ENCODE measurements at places on chromosomes 6 and 20.

- DNase-seq: peak; percentile 90
Observed at GRCh38 chr6:142845624-142846458, 99.1 kb downstream of the HIVEP2 start.

DNA sequence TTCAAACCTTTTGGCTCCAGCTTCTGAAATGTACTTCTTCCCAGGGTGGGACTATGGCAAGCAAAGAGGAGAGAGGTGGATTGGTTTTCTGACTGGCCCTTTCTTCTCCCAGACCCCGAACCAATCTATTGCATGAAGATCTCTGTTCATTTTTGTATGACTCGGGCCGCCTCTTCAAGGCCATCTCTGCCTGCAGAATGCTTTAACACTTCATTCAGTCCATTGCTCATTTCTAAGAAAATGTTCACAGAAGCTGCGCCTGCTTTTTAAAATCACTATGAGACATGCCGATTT lies 1.6 kb downstream of the VGLL2 start:
- DNase-seq: no peak

GRCh38 chr20:933029-933428 lies 16.9 kb upstream of the ANGPT4 start:
- DNase-seq: no peak

DNA sequence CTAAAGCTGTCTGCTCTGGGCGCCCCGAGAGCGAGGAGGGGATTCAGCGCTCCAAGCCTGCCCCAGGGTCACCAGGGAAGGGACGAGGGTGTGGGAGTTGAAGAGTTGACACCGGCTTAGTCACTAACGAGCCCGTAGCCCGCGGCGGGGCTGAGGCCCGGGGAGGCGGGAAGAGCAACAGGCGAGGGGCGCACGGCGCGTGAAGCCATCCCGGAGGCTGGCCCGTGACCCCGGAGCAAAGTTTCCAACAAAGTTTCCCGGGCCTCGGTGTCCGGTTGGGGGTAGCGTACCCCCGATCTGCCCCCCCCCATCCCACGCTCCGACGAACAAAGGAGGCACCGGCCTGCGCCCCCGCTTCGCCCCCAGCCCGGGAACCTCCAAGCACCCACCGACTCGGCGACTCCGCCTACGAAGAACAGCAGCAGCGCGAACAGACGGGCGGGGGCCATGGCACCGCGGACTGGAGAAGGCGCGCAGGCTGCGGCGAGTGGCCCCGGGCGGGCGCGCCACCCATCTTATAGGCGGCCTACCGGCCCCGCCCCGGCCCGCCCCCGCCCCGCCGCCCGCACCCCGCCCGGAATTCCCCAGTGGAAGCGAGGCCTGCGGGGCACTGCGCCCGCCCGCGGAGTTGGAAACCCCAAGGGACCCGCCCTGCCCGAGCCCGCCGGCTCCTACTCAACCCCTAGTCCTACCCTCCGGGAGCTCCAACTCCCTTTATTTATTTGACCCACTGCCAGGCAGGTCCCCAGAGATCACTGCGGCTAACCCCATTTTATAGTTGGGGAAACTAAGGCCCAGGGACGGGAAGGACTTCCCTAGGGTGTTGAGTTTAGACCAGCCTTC lies at the start of gene SDC4:
Gene SDC4, minus strand, starts transcription at position 489 of the 843 bp plus-strand sequence. Its CDS starts 40 bp downstream, at position 449.
- DNase-seq: peak; percentile 89

- no peak for DNase-seq
Observed at GRCh38 chr6:3726421-3726820, 25.1 kb downstream of the PXDC1 start.

GRCh38 chr6:71157345-71157744 lies 131.3 kb upstream of the OGFRL1 start:
- no peak for DNase-seq

DNA sequence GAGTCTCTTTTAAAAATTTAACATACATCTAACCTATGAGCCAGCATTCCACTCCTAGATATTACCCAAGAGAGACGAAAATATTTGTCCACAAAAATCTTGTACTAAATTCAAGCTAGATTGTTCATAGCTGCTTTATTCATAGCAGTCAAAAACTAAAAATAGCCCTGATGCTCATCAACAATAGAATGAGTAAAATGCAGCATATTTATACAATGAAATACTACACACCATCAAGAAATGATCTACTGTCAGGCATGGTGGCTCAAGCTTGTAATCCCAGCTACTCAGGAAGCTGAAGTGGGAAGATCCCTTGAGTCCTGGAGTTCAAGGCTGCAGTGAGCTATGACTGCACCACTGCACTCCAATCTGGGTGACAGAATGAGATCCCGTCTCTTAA lies 22.0 kb upstream of the SRC start:
- DNase-seq: no peak

DNA sequence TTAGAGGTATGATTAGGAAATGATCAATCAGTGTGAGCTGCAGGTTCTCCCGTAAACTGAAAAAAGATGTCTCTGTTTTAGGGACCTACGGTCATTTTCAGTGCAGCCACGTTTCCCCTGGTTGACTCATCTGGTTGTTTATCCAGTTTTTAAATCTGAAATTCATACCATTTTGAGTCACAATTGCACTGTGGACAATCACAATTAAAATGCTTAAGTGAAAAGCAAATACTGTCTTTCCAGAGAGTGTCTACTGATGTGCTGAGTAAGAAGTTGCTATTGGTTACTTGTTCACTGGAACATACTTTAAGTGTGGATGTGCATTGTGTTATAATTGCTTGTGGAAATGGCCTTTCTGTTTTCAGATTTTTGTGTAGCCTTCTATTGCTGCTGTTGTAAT lies 305.1 kb upstream of the SASH1 start:
- no peak for DNase-seq

Data from right cardiac atrium (tissue), 5 donors.